Kidney epithelial cell (primary cell): ENCODE measurements at places on chromosomes 2 and 18.

DNA sequence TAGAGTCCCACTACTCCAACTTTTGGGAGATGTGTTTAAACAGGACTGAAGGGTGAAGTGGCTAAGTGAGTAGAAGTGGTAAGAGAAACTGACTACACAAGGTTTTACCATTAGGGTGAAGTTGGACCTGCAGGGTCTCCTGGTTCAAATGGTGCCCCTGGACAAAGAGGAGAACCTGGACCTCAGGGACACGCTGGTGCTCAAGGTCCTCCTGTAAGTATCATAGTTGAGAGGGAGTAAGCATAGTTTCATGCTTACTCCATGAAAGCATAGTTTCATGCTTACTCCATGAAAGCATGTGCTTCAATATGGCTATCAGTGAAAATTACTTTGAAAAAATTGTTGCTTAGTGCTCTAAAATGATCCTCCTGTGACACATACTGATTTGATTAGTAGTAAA, 19.1 kb downstream of the COL3A1 start:
- no peak for DNase-seq

GRCh38 chr2:226213717-226214116, 585.9 kb downstream of the IRS1 start:
- DNase-seq = peak; percentile 47

- no peak for DNase-seq
Measured at GRCh38 chr2:161141033-161141432, 19.2 kb upstream of the TANK start.

DNA sequence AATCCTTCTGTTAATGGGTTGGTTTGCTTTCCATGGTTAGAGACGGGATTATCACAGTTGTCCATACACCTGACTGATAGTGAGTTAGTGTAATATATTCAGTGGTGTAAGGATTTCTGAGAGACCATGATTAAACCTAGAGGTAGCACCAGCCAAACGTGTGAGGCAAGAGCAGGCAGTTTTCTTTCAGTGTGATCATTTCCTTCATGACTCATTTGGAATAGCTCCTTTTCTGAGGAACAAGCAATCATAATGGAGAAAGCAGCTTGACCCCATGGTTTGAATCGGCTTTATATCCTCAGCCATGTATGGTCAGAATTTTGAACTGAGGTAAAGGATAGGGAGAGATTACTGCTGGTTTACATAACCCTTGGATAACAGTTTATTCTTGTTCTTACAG, 2.9 kb downstream of the MXD1 start:
- DNase-seq = peak; percentile 45

- no peak for DNase-seq
Measured at GRCh38 chr2:226336283-226336682, 463.3 kb downstream of the IRS1 start.

- DNase-seq = no peak
Measured at GRCh38 chr2:217074576-217075255, 214.9 kb upstream of the TNP1 start.

- no peak for DNase-seq
Measured at GRCh38 chr18:8951491-8951890, 151.0 kb upstream of the NDUFV2 start.

DNA sequence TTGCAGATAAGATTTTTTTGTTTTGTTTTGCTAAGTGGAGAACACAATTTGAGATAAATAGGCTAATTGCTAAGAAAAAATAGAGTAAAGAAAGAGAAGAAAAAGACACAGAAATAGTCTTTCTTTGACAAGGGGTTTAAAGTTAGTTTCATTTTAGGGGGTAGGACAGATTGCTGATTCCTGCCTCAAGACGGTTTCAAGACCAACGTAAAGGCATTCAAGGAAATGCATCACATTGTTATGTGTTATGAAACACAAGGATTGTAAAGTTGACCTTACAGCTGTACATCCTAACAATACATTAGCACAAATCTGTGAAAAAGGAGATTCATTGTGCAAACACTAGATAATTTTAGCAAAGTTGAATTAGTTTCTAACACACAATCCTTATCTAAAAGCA, 22.7 kb upstream of the ETAA1 start:
- no peak for DNase-seq

GRCh38 chr2:9210030-9210429, 3.4 kb downstream of the ASAP2 start:
- no peak for DNase-seq

- DNase-seq = no peak
Measured at GRCh38 chr18:55863391-55863706, 275.4 kb upstream of the TCF4 start.

GRCh38 chr2:100752628-100753333, 67.2 kb upstream of the NPAS2 start:
- peak; percentile 58 for DNase-seq

GRCh38 chr18:25225151-25225550, 126.8 kb downstream of the ZNF521 start:
- no peak for DNase-seq

GRCh38 chr2:95377216-95378123, 25.0 kb upstream of the FAHD2A start:
- no peak for DNase-seq

GRCh38 chr2:136332436-136333095, 214.6 kb upstream of the CXCR4 start:
- DNase-seq = no peak

DNA sequence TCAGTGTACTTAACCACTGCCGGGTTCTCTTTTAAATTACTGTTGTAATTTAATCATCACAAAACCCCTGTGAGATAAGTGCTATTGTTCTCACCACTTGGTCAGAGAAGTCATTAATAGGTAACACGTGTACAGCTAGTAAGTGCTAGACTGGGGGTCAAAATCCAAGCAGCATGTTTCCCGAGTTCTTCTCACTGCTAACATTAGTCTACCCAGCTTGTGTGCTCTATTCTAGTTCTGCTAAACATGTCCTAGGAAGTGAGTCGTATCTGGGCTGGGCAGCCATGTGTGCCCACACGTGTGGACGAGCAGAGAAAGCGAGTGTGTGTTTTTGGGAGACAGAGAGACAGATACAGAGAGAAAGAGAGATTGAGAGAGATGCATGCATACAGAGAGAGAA, 94.1 kb downstream of the BIN1 start:
- no peak for DNase-seq

GRCh38 chr2:156405586-156405985, 30.6 kb upstream of the GPD2 start:
- DNase-seq = no peak

GRCh38 chr2:239092571-239093294, 244.8 kb downstream of the TWIST2 start:
- DNase-seq = no peak

GRCh38 chr18:10896851-10897250, 252.5 kb downstream of the PIEZO2 start:
- DNase-seq = no peak

DNA sequence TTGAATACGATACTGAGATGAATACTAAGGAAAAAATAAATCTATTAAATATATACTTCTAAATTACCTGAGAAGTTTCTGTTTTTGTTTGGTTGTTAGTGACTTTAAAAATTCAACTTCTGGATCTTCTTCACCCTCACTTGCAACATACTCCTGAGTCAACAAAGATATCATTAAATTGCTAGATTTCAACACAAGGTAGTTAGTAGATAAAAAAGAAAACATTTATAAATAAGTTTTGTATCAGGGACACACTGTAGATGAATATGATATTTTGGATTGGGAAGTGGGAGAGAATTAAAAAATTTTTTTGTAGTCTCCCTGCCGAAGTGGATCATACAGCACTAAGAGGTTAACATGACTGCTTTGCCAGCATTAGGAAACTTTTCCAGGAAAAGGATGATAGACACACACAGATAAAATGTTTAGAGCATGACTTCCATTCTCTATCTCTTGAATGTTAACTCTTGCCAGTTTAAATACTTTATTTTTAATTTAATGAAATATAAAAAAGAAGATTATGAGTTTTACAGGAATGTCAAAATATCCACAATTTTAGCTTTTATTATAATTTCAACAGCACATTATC, 15.9 kb downstream of the SP9 start:
- no peak for DNase-seq

- no peak for DNase-seq
Measured at GRCh38 chr2:1644427-1644826, 99.9 kb downstream of the PXDN start.

DNA sequence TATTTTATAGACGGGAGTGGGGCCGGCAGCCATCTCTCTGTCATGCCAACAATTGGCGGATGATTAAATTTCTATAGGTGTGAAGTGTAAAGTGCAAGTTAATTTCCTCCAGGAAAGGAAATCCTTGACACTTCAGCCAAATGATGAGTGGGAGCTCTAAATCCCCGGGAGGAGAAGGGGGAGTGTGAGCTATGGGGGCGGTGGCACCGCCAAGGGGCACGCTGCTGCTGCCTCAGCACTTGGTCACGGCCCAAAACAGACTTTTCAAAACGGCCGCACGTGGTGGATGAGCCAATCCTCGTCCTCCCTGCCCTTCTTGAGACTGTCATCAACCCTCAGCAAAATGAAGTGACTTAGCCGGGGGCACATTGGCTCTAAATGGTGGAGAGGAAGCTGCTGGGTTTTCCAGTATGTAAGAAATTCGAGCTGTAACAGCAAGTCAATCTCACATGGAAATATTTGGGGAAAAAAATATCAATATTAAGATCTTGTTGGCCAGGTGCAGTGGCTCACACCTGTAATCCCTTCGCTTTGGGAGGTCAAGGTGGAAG, 200.8 kb downstream of the TFCP2L1 start:
- no peak for DNase-seq

DNA sequence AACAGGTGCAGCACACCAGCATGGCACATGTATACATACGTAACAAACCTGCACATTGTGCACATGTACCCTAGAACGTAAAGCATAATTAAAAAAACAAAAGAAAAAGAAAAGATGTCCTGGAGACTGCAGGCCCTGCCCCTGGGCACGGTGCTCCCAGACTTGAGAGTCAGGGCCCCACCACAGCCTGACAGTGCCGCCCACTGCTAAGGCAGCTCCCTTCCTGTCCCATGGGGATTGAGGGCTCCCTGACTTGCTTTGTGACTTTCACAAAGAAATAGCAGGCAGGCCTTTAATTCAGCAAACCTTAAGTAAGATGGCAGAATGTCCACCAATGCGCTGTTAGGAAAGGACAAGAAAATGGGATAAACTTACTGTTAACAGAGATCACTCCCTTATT, 116.8 kb downstream of the NDUFA10 start:
- no peak for DNase-seq

DNA sequence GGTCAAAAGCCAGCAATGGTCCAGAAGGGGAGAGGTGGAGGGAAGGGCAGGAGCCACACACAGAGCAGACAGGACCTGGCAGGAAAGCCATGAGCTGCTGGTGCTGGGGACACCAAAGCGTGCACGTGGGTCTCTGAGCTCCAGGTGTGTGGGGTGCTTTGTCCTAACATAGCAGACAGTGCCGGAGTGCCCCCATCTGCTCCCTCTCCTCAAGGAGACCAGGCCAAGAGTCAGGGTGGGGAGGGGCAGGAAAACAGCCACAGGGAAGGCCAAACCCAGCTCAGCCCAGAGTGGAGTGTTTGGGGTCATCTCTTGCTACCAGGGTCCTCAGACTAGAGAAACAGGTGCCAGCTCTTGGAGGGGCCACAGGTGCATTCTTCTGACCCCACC, 4.2 kb upstream of the GPC1 start:
- DNase-seq = no peak

GRCh38 chr2:63053889-63054602, 3.4 kb downstream of the OTX1 start:
- DNase-seq = no peak

GRCh38 chr2:99537910-99538485, 48.2 kb upstream of the REV1 start:
- no peak for DNase-seq

GRCh38 chr18:60910534-60910933, 422.7 kb upstream of the CDH20 start:
- no peak for DNase-seq

GRCh38 chr2:104969564-104969963, 68.3 kb upstream of the MRPS9 start:
- peak; percentile 44 for DNase-seq

DNA sequence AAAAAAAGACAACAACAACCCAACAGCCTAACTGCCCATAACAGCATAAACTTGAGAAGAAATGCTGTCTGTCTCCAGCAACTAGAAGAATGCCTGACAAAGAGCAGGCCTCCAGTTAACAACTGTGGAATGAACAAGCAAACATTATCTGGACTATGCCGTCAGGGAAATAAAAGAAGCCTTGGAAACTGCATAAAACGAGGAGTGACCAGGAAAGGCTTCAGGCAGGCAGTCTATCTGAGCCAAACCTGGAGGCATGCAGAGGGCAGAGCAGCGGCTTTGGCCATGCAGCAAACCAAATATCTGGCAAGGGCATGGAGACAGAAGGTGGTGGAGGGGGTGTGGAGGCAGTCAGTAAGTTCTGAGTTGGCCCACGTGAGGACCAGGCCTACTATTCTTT, 11.1 kb downstream of the HES6 start:
- no peak for DNase-seq

DNA sequence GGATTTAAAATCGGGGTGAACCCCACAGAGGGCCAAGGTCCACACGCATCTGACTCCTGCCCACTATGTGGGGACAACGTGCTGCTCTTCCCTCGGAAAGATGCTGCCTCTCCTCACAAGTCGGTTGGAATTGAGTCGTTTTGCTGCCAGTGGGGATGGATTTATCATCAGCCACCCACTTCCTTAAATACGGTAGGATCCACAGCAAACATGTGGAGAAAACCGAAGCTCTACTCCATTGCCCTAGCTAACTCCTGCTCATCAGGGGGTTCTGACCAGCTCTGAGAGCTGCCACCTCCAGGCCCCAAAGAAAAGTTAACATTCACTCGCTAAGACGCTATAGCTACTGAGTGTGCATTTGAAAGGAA, 80.9 kb downstream of the CHRNA1 start:
- peak; percentile 18 for DNase-seq

DNA sequence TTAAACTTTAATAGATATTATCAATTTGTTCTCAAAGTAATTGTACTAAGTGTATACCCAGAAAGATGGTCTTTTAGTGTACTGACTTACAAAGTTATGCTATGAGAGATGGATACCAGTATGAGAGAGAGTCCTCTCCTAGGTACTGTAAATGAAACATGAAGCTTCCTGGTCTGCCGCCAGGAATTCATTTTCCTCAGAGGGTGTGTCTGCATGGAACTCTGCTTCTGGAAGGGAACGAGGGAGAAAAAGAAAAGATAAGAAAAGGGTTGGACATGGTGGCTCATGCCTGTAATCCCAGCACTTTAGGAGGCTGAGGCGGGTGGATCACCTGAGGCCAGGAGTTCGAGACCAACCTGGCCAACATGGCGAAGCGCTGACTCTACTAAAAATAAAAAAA, 2.2 kb upstream of the SSB start:
- DNase-seq = no peak
